Sigmoid colon (tissue), 7 donors: ENCODE measurements at places on chromosomes 11 and 22. TPM values are rescaled to one million over a fixed set of nuclear protein-coding genes. Genes with fewer than 3 reads are reported as not detected.

SAA4 gene
- total RNA-seq = not detected

GRCh38 chr11:83191491-83191890 lies 2.0 kb upstream of the ANKRD42 start:
- H3K27me3 ChIP-seq = no peaks in the 10 kb centered on the region
- H3K27ac ChIP-seq = no peak overlapping the region
- no peak overlapping the region for H3K4me3 ChIP-seq
- no peak for DNase-seq
- H3K4me1 ChIP-seq = peaks cover 30% of the 10 kb centered on the region
- H3K36me3 ChIP-seq = peaks cover 6% of the 10 kb centered on the region

KRTAP5-7 gene
- total RNA-seq = not detected

DNA sequence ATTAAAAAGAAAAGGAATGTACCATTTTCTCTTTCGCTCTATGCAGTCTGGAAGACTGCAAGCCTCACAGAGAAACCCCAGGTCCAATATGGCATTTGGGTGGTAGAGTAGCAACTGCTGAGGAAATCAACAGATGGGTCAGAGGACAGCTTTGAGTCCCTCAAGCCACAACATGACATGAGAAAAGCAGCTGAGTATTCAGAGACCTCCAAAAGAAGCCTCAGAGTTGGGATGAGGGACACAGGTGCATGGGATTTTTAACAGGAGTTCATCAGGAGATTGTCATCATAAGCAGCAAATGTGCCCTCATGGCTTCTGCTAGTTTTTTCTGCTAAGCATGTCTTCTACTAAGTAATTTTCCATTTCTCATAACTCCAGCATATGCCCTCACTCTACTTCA lies 111.6 kb downstream of the BLID start:
- DNase-seq = no peak
- no peaks in the 10 kb centered on the region for H3K27me3 ChIP-seq
- H3K27ac ChIP-seq = no peak overlapping the region

- H3K27ac ChIP-seq = no peak overlapping the region
- H3K27me3 ChIP-seq = peaks cover 18% of the 10 kb centered on the region
- H3K36me3 ChIP-seq = no peaks in the 10 kb centered on the region
Observed at GRCh38 chr22:49039625-49040024, 788.0 kb downstream of the BRD1 start.

DNA sequence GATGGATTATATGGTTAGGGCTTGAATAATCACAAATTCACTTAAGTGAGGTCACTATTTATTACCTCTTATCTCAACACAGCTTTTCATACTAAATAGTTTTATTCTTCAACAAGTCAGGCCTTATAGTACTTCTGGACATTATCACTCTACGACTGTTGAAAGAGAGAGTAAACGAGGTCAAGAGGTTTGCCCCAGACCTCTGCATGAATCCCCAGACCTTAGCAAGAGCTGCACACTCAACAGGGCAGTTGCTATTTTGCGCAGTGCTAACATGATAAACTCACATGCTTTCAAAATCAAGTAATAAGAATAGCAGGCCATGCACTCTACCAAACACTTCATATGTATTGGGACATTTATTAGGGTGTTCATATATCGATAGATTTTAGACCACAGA lies 60.5 kb downstream of the DDI1 start:
- no peak for DNase-seq
- no peak overlapping the region for H3K4me3 ChIP-seq
- H3K36me3 ChIP-seq = no peaks in the 10 kb centered on the region
- H3K4me1 ChIP-seq = no peaks in the 10 kb centered on the region
- H3K27ac ChIP-seq = no peak overlapping the region

DNA sequence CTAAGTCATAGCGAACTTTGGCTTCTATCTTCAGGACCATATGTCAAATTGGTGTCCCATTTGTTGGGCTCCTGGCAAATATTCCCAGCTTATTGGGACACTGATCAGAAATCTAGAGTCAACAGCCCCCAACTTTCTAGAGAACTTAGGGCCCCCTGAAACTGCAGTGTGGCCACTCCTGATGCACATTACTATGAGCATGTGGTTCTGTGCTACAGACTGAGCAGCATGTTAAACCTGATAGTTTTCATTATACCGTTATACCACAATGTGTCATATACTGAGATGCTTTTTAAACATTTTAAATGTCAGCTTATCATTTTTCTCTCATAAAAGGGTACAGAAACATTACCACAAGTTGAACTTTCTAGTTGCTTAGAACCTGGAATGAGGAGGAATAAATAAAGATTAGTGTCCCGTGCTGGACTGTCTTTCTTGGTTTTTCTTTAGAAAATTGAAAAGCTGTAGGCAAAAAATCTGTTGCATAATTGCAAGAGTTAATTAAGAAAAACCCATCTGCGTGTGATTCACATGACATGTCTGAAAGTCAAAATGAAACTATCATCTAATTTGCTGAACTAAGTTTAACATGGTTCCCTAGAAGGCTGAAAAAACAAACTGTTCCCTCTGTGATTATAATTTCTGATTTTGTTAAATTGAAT lies 16.4 kb upstream of the CTSC start:
- no peak for DNase-seq
- H3K27me3 ChIP-seq = no peaks in the 10 kb centered on the region
- peaks cover 4% of the 10 kb centered on the region for H3K4me1 ChIP-seq
- H3K36me3 ChIP-seq = no peaks in the 10 kb centered on the region
- no peak overlapping the region for H3K27ac ChIP-seq
- no peak overlapping the region for H3K4me3 ChIP-seq
